ENCODE measurements at places on chromosomes 1 and 21. TPM values are rescaled to one million over a fixed set of nuclear protein-coding genes. Genes with fewer than 3 reads are reported as not detected.

Gene RCSD1
- total RNA-seq = 1.4 TPM

Gene F13B
- total RNA-seq = not detected

Gene DUSP10
- total RNA-seq = 1.4 TPM

Gene NBPF26
- total RNA-seq = 22.9 TPM

Gene SLC16A4
- total RNA-seq = 0.46 TPM

Gene SYTL1
- 2.4 TPM for total RNA-seq

Gene TCHH
- 0.28 TPM for total RNA-seq

Gene AJAP1
- not detected for total RNA-seq

Gene INTS11
- 114 TPM for total RNA-seq

Gene ANGPTL1
- total RNA-seq = not detected

Gene VCAM1
- total RNA-seq = 0.08 TPM

Gene SAMD13
- 2.2 TPM for total RNA-seq

Gene AMY1C
- total RNA-seq = not detected

Gene CHODL
- total RNA-seq = 0.10 TPM

Gene NBPF4
- not detected for total RNA-seq

Gene ST6GALNAC5
- not detected for total RNA-seq

Gene GJA9
- total RNA-seq = 0.10 TPM

Data from Panc1 (cell line).